MG63 (cell line): ENCODE measurements at places on chromosomes 16 and 17. TPM values are rescaled to one million over a fixed set of nuclear protein-coding genes. Genes with fewer than 3 reads are reported as not detected.

MGAT5B gene
- 2.4 and 3.3 TPM in 2 replicates for total RNA-seq

DNA sequence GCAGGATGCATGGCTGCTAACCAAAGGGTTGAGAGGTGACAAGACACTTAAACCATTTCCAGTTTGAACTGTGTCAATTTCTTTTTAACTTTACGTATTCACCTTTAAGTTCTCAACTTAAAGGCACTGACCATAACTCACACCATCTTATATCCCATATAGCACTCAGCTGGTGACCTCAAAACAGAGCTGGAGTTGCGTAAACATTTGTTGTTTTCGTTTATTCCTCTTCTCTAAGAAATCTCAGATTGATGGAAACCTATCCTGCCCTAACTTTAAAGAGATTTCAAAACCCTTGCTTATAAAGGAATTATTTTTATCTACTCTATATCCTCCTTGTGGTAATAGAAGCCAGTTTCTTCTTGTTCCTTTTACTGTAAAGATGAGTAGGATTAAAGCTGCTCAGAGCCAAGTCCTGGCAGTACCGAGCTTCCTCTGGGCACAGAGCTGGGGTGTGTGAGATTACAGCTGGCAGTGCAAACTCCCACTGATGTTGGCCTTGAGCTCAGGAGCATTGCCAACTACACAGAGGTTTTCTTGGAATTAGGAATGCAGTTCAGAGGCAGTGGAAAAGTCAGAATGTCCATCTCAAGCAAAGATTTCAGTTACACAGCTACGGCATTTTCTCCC lies 1.3 kb downstream of the KCTD2 start:
- DNase-seq: peak; percentile 92

GRCh38 chr17:82320140-82320840 lies 2.9 kb upstream of the CD7 start:
- no peak for DNase-seq

SLC47A2 gene
- 24.8 and 27.9 TPM in 2 replicates for total RNA-seq

- no peak for DNase-seq
Observed at GRCh38 chr16:3468501-3468900, 25.0 kb downstream of the NAA60 start.

DNA sequence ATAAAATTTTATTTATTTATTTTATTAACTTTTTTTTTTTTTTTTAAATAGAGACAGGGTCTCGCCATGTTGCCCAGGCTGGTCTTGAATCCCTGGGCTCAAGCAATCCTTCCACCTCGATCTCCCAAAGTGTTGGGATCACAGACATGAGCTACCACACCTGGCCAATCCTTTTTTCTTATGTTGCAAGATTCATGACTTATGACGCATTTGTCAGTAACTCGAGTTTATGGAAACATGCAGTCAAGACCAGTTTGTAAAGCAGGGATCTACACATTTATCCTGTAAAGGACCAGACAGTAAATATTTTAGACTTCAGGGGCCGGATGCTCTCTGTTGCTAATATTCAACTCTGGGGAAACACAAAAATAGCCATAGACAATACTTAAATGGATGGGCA lies 9.4 kb upstream of the MAP2K6 start:
- no peak for DNase-seq

DNA sequence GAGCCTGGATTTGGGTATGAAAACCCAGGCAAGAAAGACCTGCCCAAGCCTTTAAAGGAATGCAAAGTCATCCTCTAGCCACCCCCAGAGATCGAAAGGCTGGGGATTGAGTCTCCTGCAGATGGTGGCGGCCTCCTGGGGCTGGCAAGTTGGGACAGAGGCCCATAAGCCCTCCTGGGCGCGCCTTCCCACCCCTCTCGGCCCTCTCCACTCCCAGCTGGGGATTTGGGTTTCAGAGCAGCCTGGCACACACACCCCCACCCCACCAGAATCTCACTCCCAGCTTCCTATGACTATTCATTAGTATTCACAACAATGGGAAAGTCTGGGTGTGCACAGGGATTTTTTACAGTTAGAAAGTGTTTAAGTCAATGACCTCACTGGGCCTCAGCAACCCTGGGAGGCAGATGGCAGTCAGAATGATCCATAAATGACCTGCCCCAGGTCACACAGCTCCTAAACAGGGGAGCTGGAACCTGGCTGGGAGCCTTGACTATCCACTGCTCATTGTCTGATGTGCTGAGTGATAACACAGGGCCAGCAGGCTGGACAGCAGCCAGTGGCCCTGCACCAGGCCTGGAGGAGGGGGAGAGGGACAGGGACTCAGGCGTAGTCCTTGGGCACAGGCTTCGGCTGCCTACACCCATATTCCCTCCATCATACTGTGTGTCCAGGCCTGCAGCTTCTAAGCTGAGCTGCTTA lies 12.1 kb downstream of the NHERF1 start:
- peak; percentile 66 for DNase-seq

SLC43A2 gene
- total RNA-seq: 3.9 and 8.3 TPM in 2 replicates

DNA sequence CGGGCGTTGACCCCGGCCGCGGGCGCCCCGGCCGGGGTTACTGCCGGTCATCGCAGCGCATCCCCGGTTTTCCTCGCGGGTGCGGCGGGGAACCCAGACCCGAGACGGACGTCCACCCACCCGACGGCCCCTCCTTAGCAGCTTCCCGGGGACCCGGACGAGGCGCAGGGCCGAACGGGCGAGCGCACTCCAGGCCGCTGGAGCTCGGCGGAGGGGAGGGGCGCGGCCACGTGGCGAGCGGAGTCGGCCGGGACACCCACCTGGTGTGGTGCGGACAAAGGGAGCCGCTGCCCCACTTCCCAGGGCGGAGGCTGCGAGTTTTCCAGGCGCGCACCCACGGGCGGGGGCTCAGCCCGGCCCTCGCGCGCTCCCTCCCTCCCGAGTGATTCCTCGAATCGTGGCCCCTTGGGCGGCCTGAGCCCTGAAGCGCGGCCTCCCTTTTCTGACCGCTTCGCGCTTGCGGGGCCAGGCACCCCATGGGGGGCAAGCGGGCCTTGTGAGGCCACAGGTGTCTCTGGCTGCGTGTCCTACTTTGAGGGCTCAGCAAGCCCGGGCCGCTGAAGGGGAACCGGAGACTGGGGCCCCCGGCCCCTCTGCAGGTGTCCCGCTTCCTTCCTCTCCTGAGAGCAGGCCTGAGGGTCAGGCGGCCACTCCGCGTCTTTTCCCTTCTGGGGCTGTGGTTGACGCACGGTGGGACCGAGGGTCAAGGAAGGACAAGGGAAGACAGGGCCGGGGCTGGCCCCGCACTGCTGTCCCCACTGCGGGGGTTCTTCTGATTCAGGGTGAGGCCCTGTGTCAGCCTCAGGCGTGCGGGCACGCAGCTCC lies 1.1 kb upstream of the FASN start:
- DNase-seq: no peak

CPHXL2 gene
- not detected in 2 replicates for total RNA-seq

- no peak for DNase-seq
Observed at GRCh38 chr17:36468903-36469635, 17.4 kb upstream of the ZNHIT3 start.

DNA sequence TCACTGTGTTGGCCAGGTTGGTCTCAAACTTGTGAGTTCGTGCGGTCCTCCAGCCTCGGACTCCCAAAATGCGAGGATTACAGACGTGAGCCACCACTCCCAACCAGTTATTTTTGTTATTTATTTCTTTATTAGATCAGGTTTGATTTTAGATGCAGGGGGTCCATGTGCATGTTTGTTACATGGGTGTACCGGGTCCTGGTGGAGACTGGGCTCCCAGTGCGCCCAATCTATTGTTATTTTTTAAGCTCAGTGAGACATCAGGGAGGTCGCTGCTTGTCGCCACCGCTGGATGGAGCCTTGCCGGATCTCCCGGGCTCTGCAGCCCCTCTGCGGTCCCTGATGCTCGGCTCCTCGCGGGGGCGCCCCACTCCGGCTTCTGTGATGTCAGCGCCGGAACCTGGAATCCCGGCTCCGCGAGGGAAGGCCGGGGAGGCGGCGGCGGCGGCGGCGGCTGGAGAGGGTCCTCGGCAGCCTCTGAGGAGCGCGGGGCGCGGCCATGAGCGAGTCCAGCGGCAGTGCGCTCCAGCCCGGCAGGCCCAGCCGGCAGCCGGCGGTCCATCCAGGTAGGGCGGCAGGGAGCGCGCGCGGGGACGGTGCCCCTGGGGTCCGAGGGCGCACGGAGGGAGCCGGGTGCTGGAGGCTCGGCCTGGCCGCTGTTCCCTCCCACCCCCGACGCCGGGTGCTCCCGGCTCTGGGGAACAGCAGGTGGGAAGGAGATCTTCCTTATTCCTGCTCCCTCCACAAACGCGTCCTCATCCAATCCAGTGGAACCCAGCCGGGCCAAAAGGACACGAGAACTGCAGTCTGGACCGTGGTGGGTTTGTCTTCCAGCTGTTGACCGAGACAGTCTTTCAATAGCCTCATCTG lies at the start of gene TMC7:
Gene TMC7 (plus strand): TSS at position 370 of the 870 bp plus-strand sequence. CDS start 130 bp downstream, at position 500.
- DNase-seq: peak; percentile 95

DNA sequence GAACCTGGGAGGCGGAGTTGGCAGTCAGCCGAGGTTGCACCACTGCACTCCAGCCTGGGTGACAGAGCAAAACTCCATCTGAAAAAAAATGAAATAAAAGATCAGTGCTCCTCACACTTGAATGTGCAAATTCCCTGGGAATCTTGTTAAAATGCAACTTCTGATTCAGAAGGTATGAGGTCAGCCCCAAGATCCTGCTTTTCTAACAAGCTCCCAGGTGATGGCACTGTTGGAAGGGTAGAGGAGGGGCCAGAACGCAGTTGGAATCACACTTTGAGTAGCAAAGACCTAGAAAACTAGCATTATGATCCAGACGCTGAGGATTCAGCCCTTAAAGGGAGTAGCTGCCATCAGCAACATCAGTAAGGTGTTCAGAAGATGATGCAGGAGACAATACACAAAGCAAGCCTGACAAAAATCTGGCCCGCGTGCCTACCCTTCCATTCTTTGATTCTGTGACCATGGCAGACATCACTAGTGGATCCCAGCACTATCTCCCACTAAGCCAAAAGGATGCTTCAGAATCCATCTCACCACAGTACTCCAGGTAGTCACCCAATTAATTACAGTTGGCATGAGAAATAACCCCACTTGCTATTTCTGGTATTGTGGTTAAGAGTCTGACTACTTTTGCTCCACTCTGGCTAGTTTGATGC lies 33.1 kb upstream of the MEIOC start:
- DNase-seq: no peak

PPP1R1B gene
- not detected in 2 replicates for total RNA-seq

- no peak for DNase-seq
Observed at GRCh38 chr17:38958756-38959155, 8.4 kb downstream of the FBXO47 start.

TUBD1 gene
- 12.9 and 13.6 TPM in 2 replicates for total RNA-seq

KRT222 gene
- total RNA-seq: 0.53 TPM in 1 of 2 replicates, not detected in the other

DNA sequence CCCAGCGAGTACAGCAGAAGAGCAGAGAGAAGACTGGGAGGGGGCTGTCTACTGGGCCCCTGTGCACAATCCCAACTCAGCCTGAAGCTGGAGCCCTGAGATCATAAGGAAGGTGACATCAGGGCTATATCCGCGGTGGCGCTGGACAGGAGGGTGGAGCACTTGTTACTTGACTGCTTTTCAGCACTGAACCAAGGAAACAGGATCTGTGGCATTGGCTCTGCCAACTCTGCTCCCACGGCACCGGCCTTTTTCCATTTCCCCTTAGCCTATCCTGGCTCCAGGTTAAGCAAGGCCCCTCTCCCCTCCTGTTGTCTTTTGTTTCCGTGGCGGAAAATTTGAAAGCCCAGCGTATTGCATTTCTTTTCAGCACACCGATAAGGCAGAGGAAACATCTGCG lies 125.0 kb upstream of the IRX3 start:
- no peak for DNase-seq

SPNS3 gene
- 1.3 TPM in 1 of 2 replicates, not detected in the other for total RNA-seq

MEOX1 gene
- total RNA-seq: 1.1 TPM in 1 of 2 replicates, not detected in the other

- DNase-seq: no peak
Observed at GRCh38 chr17:75555679-75556153, 30.2 kb downstream of the LLGL2 start.

DNA sequence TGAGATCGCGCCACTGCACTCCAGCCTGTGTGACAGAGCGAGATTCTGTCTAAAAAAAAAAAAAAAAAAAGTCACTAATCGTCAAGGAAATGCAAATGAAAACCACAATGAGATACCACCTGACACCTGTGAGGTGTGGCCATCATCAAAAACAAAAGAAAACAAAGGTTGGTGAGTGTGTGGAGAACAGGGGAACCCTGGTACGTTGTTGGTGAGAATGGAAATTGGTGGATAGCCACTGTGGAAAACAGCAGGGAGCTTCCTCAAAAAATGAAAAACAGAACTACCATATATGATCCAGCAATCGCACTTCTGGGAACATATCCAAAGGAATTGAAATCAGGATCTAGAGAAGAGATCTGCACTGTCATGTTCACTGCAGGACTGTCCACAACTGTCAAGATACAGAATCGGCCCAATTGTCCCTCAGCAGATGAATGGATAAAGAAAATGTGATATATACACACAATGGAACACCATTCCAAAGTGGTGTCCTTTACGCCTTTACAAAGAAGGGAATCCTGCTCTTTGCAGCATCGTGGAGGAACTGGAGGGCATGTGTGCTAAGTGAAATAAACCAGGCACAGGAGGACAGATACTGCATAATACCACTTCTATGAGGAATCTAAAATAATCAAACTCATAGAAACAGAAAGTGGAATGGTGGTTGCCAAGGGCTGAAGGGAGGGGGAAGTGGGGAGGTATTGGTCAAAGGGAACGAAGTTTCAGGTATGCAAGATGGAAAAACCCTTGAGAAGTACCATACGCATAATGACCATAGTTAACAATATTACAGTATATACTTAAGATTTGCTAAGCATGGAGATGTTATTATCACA lies 63.5 kb upstream of the PLCG2 start:
- no peak for DNase-seq

CCDC200 gene
- total RNA-seq: not detected in 2 replicates

- DNase-seq: peak; percentile 28
Observed at GRCh38 chr17:30376621-30377452, 1.9 kb upstream of the CPD start.

DNA sequence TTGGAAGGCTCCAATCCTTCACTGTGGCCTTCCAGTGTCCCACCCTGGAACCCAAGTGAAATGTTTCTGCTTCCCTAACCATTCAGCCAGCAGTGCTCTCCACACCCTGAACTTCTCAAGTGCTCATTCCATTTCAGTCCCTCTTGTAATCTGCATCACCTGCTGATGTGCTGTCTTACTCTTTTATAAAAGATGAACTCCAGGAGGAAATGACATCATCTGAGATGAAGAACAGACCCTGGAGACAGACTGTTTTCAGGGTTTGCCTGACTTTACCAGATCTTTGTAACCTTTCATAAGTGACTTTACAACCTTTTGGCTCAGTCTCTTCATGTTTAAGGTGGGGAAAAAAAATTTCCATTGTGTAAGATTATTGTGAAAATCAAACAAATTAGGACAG lies 61.3 kb downstream of the CNTNAP4 start:
- no peak for DNase-seq

- DNase-seq: no peak
Observed at GRCh38 chr16:68000450-68000849, 1.2 kb upstream of the DPEP2 start.
